Mesenchymal stem cell (in vitro differentiated cells and primary cell): ENCODE measurements at places on chromosomes 4 and X.

- DNase-seq, result no peak
These were observed 84.5 kb upstream of the DKK2 start for GRCh38 chr4:107120661-107121060.

DNA sequence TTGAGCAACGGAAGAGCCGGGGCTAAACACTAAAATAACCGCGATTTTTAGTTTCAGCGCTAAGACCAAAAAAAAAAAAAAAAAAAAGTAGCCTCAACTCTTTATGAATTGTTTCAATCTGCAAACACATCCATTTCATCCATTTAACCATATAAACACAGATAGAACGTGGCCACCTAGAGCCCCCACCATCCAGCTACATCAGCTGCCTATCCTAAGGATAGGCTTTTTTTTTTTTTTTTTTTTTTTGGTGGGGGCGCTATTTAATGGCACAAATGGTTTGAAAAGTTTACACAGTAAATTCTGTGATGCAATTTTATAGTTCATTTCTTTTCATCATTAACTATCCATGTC is 492 bp upstream of the HDAC8 start:
- DNase-seq, result no peak

- DNase-seq, result no peak
These were observed 8.8 kb downstream of the TMPRSS11D start for GRCh38 chr4:67874986-67875385.

- DNase-seq, result no peak
These were observed 48.6 kb downstream of the ASB9 start for GRCh38 chrX:15221321-15221720.

GRCh38 chr4:152478461-152479237 is 57.2 kb downstream of the FBXW7 start:
- DNase-seq, result no peak

GRCh38 chr4:144356941-144357381 is 216.4 kb upstream of the GYPA start:
- DNase-seq, result no peak

- DNase-seq, result no peak
These were observed 36.6 kb downstream of the IRF2 start for GRCh38 chr4:184437565-184438265.

- DNase-seq, result no peak
These were observed 114.5 kb upstream of the FAM9C start for GRCh38 chrX:13158911-13159310.

GRCh38 chrX:102043380-102043779 is 82.1 kb upstream of the TCEAL2 start:
- no peak for DNase-seq

- no peak for DNase-seq
These were observed 1.1 kb upstream of the UBE2D3 start for GRCh38 chr4:102828497-102828808.

DNA sequence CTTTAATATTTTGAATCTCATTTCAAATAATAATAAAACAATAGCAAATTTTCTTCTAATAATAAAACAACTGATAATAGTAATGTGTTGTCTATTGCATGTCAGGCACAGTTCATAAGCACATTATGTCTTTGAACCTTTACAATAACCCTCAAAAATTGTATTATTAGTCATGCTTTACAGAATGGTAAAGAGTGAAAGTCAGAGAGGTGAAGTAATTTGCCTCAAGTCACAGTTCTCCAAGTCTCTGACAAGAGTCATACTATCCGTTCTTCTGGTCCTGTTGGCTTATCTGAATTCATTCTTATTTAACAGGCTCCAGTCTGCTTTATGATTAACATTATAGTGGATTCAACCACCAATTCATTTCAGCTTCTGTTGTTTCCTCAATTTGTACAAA is 313.0 kb downstream of the AFF2 start:
- no peak for DNase-seq

GRCh38 chr4:177441061-177441802 is 1.0 kb downstream of the AGA start:
- peak; percentile 38 for DNase-seq

GRCh38 chrX:154779261-154779660 is 16.6 kb downstream of the DKC1 start:
- peak; percentile 55 for DNase-seq

DNA sequence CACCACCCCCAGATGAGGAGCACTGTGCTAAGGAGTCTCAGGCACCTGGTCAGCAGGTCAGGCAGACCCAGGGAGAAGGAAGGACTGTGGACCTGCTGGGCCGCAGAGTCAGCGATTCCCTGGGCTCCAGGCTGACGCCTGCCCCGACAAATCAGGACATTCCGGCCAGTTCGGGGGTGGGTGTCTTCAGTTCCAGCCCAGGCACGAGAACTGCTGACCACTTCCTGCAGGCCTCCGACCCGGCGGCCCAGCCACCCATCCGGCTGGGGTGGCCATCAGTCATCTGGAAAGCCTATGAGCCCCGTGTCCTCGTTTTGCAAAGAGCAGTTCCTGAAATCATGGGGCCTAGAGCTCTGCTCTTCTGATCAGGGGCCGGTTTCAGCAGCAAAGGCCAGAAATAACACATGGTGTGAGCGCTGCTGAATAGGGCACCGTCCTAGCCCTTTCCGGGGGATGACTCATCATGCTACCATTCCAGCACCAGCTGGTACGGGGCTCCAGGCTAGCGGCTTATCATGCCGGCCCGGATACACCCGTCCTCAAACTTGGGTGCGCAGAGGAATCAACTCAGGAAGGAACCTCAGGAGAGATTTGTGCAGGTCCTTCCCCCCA is 7.8 kb upstream of the SH3TC1 start:
- DNase-seq, result peak; percentile 94

- peak; percentile 64 for DNase-seq
These were observed 57.4 kb upstream of the MSN start for GRCh38 chrX:65610040-65610439.

DNA sequence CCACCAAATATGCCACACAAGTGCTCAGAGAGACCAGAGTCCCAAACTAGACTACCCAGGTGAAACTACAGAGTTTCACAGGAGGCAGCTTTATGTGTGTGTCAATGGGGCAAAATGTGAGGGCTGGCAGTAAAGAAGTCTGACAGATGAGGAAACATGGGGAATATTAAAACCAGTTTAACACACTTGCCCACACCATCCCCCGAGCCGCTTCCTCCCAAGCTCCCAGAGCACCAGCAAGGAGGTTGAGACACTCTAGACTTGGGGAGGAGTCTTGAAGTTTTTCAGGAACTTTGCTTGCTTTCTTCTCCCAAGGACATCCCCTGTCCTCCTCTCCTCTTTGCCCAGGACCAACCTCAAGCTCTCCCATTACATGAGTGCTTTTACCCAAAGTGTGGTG is 94.7 kb upstream of the SPRY1 start:
- no peak for DNase-seq

- DNase-seq, result no peak
These were observed 959.3 kb downstream of the SH3BGRL start for GRCh38 chrX:82161195-82161594.

- peak; percentile 92 for DNase-seq
These were observed 335.4 kb downstream of the BCOR start for GRCh38 chrX:39762266-39762841.

GRCh38 chr4:1653776-1654175 is 30.3 kb downstream of the FAM53A start:
- no peak for DNase-seq

GRCh38 chrX:38991656-38992440 is 190.6 kb downstream of the MID1IP1 start:
- DNase-seq, result no peak

DNA sequence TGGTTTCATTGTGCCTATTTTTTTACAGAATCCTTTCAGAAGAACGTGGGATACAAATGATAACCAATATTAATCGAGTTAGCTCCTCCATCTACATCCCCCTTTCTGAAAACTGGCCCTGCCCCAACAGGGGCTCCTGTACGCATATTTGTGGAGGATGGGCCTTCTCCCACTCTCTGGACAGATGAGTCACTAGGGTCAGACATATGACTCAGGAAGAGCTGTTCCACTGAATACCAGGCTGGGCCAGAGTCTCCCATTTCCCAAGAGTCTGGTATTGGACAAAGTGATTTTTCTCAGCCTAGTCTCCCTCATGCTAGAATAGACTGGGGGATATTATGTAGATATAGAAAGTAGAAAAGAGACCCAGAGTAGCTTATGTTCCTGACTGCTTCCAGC is 142.4 kb downstream of the TSPAN5 start:
- peak; percentile 96 for DNase-seq
